ENCODE measurements at places on chromosomes 3 and 15. TPM values are rescaled to one million over a fixed set of nuclear protein-coding genes. Genes with fewer than 3 reads are reported as not detected.
A peak's percentile ranks its signal among the peaks of the same experiment; 100 is the strongest.

- no peak for DNase-seq
Observed at GRCh38 chr15:31552482-31553099, 226.0 kb downstream of the KLF13 start.

BFSP2 gene
- not detected for total RNA-seq

DNA sequence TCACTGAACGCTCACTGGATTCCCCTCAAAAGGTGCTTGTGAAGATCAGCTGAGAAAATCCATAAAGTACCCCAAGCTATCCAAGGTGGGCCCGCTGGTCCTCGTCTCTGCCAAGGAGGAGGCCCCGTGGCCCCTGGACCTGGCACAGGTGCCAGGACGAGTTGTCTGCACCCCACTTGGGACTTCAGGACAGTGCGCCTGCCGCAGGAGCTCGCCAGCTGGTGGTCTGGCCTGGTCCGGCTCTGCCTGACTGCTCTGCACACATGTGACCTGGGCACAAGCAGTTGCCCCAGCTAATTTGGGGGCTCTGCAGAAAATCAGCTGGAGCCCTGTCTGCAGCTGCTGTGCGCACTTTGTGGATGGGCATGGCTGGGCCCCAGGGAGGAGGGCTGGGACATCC, 159.9 kb downstream of the NSMCE3 start:
- no peak for DNase-seq

DNA sequence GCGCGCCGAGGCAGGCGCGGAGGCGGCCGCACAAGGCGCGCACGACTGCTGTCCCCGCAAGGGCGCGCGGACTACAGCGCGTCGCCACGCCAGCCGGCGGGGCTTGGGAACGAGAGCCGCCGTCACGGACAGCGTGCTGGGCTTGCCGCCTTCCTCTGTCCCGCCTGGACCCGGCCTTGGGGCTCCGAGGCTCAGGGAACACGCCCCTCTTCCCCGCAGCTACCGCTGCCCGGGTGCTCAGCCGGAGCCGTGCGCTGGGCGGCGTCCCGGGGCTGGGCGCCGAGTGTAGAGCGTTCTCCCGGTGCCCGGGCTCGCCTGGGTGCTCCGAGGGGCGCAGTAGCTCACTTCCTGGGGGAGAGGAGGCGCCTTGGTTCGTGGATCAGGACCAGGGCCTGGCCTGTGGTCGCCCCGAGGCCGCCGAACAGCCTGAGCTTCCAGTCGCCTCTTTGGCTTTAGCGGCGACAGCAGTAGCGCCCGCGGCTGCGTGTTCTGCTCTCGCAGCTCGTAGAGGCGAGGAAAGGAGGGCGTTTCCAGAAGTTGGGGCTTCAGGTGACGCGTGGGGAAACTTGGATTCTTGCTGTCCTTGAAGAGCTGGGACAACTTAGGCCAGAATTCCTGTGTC, 226.7 kb upstream of the C2CD4B start:
- peak; percentile 83 for DNase-seq

TM4SF1 gene
- 164 TPM for total RNA-seq

- DNase-seq = peak; percentile 32
Observed at GRCh38 chr3:147391781-147392624, 14.3 kb downstream of the ZIC4 start.

GRCh38 chr15:96255599-96255998, 74.9 kb upstream of the NR2F2 start:
- DNase-seq = no peak

DNA sequence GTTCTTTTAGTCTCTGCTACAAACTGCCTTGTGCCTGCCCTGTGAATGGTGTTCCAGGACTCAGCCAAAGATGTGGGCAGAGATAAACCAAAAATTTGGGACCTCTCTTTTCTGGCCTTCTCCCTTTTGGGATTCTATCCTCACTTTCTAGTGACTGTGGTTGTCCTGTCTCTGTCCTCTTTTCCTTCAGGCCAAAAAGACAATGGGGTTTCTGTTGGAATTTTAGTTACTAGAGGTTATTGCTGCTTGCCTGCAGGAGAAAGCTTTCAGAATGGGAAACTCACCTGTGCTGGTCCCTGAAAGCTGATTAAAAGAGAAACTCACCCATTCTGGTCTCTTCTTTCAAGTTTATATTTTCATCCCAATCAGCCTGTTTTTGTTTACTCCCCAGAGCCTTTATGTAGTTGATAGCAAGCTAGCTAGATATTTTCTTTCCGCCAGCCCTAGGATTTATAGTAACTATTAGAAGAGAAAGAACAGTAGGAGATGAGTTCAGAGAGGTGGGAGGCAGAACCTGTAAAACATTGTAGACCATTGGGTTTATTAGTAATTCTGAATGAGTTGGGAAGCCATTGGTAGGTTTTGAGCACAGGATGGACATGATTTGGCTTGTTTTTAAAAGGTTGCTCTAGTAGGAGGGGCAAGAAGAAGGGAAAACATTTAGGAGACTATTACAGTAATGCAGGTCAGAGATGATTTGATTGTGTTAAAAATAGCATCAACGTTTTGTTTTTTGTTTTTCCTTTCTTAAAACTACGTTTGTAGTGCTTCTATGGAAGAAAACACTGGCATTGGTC, 138.9 kb downstream of the TCF12 start:
- no peak for DNase-seq

TAGLN3 gene
- 1.9 TPM for total RNA-seq

XCR1 gene
- total RNA-seq = 0.27 TPM

SI gene
- 78.4 TPM for total RNA-seq

DNA sequence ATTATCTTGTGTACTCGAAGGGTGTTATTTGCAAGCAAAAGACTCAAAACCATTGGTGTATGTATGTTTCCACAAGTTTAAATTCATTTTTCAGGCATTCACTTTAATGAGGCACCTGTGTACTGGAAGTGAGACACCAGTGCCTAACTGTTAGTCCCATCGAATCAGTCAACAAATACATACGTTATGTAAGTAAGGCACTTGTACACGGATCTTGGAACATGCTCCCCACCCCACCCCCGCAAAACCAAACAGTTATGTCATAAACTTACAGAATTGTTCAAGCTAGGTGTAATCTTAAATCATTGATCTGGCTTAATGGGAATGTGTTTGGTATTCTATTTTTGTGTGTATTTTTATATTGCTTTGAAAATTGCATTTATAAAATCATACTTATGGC, 17.1 kb downstream of the LRRC28 start:
- no peak for DNase-seq

GRCh38 chr15:69610277-69610676, 157.7 kb downstream of the RPLP1 start:
- no peak for DNase-seq

DNA sequence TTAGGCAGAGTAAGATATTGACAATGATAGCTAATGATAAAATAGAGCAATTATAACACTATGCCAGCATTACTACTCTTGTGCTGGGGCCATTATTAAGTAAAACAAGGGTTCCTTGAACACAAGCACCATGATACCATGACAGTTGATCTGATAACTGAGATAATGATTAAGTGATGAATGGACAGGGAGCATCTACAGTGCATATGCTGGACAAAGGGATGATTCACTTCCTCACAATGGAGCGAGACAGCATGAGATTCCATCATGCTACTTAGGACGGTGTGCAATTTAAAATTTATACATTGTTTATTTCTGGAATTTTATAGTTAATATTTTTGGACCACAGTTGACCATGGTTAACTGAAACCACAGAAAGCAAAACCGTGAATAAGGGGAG, 156.6 kb downstream of the FHIT start:
- no peak for DNase-seq

GRCh38 chr15:66312144-66312543, 18.8 kb downstream of the DIS3L start:
- DNase-seq = no peak

DNA sequence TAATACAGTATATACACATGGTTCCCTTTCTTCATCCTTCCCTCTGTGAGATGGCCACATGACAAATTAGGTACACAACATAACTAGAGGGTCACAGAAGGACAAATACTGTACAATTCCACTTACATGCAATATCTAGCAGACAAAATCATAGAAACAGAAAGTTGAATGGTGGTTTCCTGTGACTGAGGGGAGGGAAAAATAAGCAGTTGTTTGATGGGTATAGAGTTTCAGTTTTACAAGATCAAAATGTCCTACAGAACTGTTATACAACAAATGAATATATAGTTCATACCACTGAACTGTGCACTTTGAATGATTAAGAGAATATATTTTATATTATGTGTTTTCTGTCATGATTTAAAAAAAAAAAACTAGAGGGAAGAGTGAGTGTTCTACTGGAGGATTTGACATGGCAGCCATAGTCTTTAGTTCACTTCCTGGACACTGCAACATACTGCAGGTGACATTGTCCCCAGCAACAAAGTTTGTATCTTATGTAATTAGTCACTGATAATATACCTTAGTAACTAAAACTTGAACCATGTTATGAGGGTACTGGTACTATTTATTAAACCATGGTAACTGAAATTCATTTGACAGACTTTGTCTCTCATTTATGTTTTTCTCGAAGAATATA, 37.2 kb downstream of the CCDC54 start:
- no peak for DNase-seq

DNA sequence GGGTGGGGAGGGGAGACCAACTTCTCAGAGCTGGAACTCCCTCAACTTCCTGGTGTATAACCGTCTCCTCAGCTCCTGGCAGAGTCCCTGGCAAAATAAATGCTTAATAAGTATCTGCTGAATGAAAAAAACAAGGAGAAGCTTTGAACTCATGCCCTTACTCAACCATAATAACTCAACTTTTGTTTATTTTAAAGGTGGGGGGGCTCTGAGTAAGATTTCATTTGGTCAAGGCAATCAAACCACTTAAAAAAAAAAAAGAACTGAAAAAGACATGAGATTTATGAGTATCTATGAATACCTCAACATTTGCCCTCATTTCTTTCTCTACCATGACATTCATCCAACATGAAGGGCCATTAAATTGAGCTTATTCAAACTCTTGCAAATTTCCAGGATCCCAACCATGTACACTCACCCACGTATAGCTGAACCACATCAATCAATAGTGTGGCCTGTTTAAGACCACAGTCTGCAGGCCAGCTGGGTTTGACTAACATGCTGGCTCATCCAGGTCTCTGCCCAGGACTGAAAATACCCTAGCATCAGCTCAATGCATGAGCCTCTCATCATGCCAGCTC, 157.9 kb downstream of the FOXP1 start:
- DNase-seq = no peak

GRCh38 chr3:129358177-129358771, 70.2 kb downstream of the EFCAB12 start:
- DNase-seq = no peak

GRCh38 chr3:185534511-185534910, 17.9 kb downstream of the LIPH start:
- DNase-seq = no peak

PPM1M gene
- total RNA-seq = 8.0 TPM

- peak; percentile 40 for DNase-seq
Observed at GRCh38 chr3:129745253-129745652, 138.8 kb upstream of the PLXND1 start.

SLC28A2 gene
- total RNA-seq = 1.5 TPM

GRCh38 chr3:165434516-165434915, 238.3 kb upstream of the SLITRK3 start:
- no peak for DNase-seq

DNA sequence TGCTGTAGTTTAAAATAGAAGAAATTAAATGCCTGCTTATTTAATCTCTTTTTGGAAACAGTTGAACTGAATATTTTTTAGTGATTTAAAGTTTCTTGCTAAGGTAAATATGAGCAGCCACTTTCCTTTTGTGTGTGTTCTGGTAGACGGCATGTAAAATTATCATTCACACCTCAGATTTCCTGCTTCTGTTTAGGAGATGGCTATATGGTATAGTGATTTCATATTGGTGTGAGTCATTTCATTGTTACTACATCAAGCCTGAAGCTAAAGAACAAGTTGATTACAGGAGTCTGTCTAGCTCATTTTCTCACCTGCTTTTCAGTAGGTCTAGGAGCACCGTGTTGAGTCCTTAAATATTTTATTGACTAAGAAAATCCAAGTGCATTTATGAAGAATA, 2.2 kb downstream of the LRCH3 start:
- DNase-seq = no peak

WDR93 gene
- 0.13 TPM for total RNA-seq

- no peak for DNase-seq
Observed at GRCh38 chr15:71800190-71800589, 10.2 kb upstream of the NR2E3 start.

ACAA1 gene
- 141 TPM for total RNA-seq
